ENCODE measurements at places on chromosomes 2 and 18.

DNA sequence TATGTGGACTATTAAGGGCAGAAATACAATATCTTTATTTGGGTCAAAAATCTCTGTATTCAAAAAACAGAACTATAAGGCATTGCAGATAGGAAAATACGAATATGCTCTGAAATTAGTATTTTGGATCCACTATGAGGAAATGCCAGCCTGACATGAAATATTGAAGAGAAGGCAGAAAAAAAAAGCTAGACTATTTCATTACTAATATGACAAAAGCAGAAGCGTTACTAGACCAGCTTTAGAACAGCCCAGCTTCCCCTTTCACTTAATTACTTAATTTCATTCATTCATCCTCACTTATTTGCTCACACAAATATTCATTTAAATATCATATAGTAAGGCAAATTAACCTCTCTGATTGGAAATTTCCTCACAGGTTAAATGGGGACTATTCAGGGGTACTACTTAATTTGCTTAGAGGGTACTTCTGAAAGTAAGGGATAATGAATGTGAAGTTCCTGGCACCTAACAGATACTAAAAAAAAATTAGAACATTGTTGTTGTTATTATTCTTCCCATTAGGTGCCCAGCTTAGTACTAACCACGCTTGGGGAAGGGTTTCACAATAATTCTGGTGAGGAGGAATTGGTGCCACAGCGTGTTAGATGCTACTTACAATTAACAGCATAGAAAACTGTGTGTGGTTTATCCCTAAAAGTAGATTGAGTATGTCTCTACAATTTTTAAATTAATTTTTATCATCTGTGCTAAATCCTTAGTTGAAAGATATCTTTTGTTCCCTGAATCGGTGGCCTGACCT, 71.1 kb upstream of the CTLA4 start:
- no peak for DNase-seq

DNA sequence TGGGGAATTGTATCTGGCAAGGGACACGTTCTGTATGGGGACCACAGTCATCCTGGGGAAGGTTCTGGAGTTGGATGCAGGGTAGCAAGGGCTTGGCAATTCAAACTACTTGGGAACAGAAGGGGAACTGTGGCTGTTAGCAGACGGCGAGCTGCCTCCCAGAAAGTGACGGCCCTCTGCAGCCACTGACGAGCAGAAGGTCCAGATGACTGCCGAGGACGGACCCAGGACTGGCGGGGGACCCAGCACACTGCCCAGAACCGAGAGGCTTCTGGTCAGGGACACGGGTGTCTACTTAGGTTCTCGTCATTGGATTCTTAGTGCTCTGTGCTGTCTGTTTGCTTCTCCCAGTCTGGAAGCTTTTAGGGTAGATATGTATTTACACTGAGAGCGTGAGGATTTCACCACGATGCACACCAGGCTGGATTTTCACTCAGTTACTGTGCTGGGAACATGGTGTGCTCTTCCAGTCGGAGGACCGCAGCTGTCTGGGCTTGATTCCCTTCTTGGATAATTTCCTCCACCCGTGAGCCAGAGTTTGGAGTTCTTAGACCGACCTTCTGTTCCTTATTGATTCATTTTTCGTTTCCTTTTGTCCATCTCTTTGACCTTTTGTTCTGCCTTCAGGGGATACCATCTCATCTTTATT, 13.4 kb downstream of the GPR35 start:
- DNase-seq = no peak

DNA sequence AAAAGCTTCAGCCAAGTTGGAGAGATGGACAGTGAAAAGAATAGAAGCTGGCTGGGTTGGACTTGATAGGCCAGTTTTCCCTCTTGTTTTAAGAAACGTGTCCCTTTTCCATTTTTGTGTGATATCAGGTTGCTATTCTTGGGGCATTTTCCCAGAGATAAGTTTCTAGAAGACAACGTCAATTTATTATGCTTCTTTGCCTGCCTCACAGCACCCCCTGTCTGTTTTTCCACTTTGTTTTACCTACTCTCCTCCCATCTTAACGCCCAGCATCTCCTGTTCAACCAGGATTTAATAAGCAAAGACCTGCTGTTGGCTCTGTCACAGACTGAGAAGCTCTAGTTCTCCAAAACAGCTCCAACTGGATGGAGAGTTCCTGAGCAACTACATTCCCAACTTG, 317.8 kb upstream of the ZNF521 start:
- no peak for DNase-seq

GRCh38 chr2:206422493-206422892, 20.8 kb upstream of the ADAM23 start:
- DNase-seq = no peak

- peak; percentile 75 for DNase-seq
Observed at GRCh38 chr2:8680822-8681760, 765 bp upstream of the ID2 start.

- no peak for DNase-seq
Observed at GRCh38 chr2:42425697-42426096, 64.7 kb upstream of the COX7A2L start.

GRCh38 chr2:215430528-215431187, 5.2 kb downstream of the FN1 start:
- no peak for DNase-seq

- DNase-seq = no peak
Observed at GRCh38 chr2:235734688-235735231, 240.9 kb downstream of the AGAP1 start.

GRCh38 chr2:190407246-190407661, 901 bp upstream of the MFSD6 start:
- no peak for DNase-seq

- no peak for DNase-seq
Observed at GRCh38 chr2:121818546-121818945, 63.1 kb downstream of the TSN start.

DNA sequence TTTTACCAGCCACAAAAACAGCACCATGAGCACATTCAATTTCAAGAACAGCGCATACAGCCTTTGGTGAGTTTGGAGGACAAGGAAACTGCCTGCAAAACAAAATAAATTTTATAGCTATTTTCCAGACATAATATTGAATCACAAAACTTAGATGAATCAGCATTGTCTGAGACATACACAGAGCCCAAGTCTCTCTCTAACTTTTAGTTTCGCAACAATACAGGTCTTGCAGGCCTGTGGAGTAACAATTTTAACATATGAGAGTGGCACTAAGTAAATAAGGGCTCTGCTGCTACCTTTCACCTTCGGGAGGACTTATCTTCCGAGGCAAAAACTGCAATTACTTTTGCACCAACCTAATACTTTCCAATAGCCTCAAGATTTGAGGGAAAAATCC, 56.1 kb upstream of the PEX13 start:
- DNase-seq = no peak

DNA sequence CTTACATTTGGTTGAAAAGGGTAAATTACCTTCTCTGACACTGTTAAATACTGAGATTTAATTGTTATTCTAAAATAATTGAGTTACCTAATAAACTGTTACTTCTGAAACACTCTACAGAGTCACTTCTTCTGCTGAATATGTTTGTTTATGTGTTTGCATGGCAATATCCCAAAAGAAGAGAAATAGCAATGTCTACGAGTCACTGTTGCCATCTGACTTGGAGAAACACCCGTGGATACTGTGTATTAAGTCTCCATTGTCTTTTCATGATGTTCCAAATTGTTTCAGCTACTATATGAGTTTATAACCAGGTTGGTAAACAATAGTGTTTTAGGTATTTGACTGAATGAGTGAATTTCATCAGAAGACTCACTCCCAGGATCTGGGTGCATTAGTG, 754.2 kb upstream of the ID2 start:
- DNase-seq = no peak

- DNase-seq = no peak
Observed at GRCh38 chr18:41977233-41977632, 22.2 kb downstream of the PIK3C3 start.

DNA sequence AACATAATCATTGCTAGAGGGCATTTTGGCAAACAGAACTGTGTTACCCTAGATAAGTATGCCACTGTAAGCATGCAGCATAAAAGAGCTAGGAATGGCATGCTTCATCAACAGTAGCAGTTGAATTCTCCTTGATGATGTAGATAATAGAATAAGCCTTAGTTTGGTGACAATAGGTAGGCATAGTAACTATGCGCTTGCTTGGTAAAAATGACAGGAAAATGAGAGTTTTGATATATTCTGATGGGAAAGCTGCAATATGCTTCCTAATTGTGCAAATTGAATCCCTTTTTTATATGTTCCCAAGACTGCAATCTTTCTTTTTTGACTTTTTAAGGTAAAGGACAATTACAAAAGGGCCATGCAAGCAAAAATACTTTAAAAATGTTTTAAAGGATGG, 930.9 kb upstream of the FAM98A start:
- no peak for DNase-seq

DNA sequence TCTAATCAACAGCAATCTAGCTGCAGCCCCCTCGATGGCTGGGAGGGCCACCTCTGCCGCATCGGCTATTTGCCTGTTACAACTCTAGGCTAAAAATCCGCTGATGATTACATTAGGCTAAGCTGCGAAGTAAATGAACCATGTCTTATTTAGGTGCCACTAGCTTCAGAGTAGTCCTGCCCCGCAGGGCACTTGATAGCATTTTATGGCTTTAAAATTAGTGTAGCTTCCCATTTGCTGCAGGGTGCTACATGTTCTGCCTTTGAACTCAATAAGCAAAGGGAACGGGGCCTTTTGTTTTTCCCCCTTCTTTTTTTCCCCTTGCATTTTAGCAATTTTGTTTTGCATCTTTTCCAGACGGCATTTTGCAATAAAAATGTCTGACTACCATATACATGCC, 270.2 kb downstream of the GBX2 start:
- DNase-seq = no peak

- no peak for DNase-seq
Observed at GRCh38 chr18:49685231-49685942, 123.5 kb downstream of the LIPG start.

- DNase-seq = no peak
Observed at GRCh38 chr2:3483227-3483985, 35.9 kb downstream of the ADI1 start.

- peak; percentile 61 for DNase-seq
Observed at GRCh38 chr2:178109813-178110212, 2.4 kb upstream of the RBM45 start.

DNA sequence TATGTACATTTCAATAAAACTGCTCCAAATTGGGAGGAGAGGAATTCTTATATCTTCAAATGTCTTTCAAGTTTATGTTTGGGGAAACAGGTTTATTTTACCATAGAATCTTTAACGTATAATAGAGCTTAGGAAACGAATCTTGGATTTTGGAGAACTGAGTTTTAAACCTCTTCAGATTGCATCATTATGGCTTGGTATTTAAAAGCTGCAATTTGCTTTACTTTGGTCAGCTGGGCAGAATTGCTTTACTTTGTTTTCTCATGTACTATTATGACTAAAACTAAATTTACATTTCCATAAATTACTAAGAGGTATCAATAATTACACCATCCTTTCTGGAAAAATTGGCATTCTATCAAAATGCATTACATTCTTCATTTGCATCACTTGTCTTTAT, 54.6 kb downstream of the BAZ2B start:
- no peak for DNase-seq

- DNase-seq = no peak
Observed at GRCh38 chr2:134324430-134324829, 70.6 kb downstream of the MGAT5 start.

- DNase-seq = no peak
Observed at GRCh38 chr2:56263876-56264275, 80.1 kb downstream of the CCDC85A start.

DNA sequence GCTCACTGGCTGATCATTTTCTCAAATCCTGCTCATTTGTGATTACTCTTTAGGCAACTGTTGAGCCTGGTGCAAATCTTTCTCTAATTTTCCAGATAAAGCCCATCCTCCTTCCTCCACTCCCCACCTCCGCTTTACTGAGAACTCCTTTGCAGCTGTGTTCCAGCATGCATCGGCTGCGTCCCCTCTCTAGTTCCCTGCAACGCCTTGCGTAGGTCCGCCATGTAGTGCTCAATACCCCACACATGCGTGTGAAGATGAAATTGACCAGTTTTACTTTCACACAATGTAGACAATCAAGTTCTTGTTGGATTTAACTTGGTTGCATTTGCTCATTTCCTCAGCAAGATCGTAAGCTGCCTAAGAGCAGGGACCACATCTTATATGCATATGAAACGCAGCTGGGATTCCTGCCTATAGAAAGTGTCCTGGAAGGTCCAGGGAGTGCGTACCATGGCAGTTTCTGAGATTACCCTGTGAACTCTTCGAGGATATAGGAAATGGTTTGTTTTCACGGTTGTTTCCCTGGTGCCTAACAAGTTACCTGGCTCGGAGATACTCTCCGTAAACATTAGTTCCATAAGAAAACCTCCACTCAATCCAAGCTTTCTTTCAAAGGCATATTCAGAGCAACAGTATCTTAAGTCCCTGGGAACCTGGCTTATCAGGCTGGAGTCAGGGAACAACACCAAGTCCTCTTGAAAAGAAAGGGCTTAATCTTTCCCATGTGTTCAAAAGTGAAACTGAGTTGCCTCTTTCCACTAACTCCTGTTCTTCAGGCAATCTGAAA, 766.4 kb upstream of the ID2 start:
- no peak for DNase-seq

GRCh38 chr2:151984424-151985083, 114.3 kb downstream of the CACNB4 start:
- no peak for DNase-seq

Data from SW 1271 (cell line).